ENCODE measurements at places on chromosomes 3 and 15.

- DNase-seq, result no peak
These were observed 131.1 kb downstream of the NUP210 start for GRCh38 chr3:13288732-13289718.

GRCh38 chr15:35937380-35937779, 391.4 kb upstream of the DPH6 start:
- DNase-seq, result no peak

DNA sequence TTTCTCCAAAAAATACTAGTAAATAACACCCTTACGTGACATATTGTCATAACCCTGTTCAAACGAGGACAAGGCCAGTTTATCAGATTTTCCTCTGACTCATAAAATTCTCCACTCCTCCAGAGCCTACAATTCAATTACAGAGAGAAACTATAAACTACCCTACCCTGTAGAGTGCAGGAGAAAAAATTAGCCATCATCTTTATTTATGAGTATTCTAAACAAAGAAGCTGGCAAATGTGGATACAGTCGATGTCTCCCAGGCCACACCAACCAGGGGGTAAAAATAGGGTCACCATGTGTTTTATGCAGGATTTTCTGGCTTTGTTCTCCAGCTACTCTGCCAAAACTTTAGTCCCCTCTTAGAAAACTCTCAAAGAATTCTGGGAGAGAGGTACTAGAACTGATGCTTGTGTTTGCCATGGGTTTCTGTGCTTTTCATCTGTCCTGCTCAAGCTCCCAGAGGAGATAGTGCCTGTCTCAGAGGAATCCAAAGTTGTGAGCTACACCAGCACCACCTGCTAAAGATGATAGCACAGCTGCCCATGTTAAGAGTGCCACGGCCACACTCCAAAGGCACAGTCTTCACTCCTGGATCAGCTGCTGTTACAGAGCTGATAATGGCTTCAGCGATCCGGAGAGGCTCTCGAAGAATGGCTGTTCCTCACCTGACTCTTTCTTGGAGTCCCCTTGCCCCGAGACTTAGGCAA, 150.2 kb downstream of the IMPG2 start:
- DNase-seq, result no peak

DNA sequence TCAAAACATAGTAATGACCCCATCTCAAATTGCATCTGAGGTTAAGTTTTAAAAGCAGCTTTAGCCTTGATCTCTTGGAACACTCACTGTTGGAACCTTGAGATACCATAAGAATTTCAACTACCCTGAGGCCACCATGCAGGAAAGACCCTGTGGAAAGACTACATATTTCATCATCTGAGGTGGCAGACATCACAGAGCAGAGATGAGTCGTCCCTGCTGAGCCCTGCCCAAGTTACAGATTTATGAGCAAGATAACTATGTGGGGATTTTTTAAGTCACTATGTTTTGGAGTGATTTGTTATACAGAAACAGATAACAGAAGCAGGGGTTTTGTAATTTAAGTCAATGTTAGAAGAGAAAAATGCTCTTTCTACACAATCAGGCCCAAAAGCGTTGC, 168.4 kb downstream of the STAC start:
- peak; percentile 30 for DNase-seq

DNA sequence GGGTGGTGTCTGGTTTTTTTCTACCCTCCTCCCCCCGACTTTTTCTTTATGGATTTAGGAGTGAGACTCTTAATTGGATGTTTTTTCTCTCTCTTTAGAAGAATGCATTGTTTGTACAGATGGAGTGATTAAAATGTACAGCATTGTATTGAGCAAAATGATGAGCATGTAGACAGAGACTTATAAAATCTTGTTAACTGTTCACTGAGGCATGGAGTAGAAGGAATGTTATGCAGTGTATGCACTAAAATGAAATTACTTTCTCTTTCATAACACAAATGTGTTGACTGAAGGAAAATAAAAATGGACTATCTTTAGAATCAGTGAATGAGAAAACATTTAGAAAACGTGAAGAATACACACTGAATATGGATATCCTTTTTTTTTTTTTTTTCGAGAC, 39.8 kb downstream of the ZFAND6 start:
- no peak for DNase-seq

GRCh38 chr3:9398700-9399336, 1.4 kb downstream of the SETD5 start:
- peak; percentile 32 for DNase-seq

DNA sequence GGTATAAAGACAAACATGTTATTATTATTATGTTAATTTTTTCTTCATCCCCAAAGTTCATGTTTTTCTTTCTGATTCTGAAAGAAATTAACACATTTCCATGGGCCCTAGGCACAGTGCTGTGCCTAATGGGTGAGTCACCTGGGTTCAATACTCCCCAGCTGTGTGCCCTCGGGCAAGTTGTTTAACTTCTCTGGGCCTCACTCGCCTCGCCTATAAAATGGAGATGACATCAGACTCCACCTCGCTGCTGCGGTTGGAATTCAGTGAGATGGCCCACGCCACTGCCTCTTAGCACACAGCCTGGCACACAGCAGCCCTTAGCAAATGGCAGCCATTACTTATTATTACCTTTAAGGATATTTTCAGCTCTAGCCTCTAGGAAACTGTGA, 22.6 kb downstream of the DNASE1L3 start:
- no peak for DNase-seq

DNA sequence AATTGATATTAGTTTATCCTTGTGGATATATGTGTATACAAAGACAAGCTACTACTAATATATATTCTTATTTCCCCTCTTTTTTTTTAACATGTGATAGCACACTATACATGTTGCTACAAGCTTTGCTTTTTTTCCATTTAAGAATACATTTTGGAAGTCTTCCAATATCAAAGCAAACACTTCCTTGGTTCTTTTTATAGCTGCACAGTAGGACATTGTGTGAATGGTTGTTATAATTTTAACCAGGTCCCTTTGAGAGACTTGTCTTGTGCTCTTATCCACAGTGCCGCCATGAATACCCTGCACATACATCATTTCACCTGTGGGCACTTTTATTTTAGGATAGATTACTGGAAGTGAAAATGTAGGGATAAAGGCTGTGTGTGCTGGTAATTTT, 88.7 kb downstream of the CACNA2D3 start:
- no peak for DNase-seq

DNA sequence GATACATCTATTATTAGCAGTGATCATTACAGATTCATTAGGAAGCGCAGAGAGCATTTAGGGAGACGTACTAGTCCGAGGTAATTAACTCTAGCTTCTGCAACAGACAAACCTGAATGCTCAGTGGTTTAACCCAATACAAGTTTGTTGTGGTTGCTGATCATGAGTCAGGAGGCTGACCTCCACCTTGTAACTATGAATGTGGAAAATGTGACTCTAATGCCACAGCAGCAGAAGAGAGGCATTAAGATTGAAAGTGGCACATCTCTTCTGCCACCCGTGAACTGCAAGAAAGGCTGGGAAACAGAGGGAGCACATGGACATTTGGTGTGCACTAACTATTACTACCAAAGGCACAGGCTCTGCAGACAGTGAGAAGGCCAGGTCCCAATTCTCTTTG, 71.2 kb upstream of the C3orf80 start:
- peak; percentile 44 for DNase-seq

- DNase-seq, result no peak
These were observed 41.4 kb upstream of the SLC41A3 start for GRCh38 chr3:126125341-126125740.

GRCh38 chr15:39784125-39784524, 1.5 kb upstream of the FSIP1 start:
- DNase-seq, result no peak

Data from fibroblast of upper back skin (primary cell).